ENCODE measurements at places on chromosomes 4 and X.

DNA sequence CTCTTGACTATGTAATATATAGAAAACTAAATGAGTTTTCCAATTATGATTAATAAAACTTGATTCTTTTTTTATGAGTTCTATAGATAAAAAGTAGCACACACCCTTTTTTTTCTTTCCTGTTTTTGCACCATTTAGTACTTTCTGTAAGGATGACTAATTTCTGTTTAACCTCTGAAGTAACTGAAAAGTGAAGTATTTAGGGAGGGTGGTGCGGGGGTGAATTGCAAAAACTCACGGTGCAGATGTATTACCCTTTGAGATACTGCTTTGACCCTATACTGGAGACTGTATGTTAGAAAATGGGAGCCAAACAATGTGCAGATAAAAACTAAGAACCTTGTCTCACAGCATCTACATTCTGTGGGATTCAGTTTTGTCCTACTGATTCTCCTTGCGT lies 471.6 kb downstream of the DTHD1 start:
- no peak for DNase-seq

DNA sequence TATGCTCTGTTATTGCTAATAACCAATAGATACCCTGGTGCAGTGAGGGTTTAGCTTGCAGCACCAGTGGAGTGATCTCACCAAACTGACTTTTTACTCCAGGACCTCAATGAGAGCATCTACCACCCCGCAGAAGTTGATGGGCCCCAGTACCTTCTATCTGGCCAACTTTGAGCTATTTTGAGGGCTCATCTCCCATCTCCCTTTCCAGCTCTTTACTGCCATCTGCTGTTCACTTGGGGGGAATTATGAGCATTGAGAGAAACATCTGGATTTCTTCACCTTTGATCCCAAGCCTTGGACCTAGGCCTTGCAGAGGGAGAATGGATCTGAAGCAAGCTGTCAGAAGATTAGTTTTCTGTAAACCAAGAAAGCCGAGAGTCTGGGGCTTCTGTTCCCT lies 143.6 kb downstream of the TMEM164 start:
- DNase-seq, result no peak

DNA sequence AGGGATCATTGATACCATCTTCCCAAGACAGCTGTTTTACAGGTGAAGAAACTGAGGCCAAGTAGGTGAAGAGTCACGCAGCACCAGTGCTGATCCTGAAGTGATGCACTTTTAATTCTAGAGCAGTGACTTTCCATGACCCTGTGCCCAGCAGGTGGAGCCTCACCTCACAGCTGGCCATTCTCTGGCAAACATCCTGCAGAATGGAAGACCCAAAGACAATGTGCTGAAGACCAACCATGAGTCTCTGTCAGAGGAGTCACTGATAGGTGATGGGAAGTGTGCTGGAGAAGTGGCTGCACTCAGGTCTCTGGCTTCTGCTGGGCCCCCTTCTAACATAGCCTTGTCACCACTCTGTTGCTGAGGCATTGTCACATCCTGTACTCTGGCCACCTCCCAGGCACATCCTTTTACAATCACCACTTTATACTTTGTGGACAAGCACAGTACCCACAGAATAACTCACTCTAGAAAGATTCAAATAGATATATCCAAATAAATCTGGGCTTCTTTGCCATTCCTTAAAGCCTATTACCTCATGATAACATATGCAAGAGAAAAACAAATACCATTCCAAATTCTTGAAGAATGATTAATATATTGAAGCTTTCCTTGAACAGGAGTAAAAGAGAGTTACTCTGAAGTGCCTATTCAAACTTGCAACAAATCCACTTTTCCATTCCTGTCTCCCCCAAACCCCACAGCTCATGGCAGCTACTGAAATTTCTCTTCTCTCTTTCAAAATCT lies 64.1 kb upstream of the SCOC start:
- DNase-seq, result no peak

DNA sequence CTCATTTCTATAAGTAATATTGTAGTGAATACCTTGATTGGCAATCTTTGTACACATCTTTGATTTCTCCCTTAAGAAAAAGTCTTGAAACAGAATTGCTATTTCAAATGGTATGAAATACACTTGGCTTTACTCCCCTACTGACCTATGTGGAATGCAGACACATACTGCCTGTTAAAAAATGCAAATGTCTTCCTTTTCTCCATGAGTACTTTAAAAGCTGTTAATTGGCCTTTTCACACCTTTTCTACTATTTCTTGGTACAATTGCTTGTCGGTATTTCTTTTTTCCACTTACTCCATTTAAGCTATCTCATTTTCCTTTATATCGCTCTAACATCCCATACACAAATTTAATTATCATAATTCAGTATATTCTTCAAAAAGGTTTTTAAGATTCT lies 87.2 kb downstream of the FRYL start:
- DNase-seq, result no peak

GRCh38 chr4:89157488-89158024 lies 46.2 kb downstream of the TIGD2 start:
- DNase-seq, result no peak

DNA sequence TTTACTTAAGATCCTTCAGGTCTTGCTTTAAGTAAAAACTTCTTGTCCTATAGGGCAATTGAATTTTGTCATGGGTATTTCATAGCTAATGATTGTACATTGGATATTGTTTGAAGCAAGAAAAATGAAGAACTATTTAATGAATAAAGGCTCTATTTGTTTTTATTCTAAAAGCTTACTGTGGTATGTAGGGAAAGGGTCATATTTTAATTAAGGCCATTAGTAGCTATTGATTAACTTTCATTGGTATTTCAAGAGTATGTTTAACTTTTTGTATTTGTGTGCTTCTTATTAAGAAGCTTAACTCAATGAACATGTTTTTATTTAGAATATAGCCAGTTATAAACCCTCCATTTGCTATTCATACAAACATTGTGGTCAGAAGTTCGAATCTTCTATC lies 1951.8 kb upstream of the ADGRL3 start:
- no peak for DNase-seq

DNA sequence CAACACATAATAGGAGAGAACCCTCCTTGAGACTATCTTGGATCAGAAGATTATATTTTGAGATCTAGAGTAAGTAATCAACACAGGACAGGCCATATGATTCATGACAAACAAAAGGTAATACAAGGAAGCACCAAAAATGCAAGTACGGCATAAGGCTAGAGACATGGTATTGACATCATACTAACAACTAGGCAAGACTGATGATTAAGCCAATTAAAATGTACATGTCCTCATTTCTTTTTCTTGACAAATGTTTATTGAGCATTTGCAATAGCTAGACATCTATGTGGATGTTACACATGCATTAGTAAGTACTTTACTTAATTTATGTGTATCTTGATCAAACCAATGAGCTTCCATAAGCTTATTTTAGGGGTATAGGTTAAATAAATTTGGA lies 695.7 kb upstream of the GALNTL6 start:
- DNase-seq, result no peak

DNA sequence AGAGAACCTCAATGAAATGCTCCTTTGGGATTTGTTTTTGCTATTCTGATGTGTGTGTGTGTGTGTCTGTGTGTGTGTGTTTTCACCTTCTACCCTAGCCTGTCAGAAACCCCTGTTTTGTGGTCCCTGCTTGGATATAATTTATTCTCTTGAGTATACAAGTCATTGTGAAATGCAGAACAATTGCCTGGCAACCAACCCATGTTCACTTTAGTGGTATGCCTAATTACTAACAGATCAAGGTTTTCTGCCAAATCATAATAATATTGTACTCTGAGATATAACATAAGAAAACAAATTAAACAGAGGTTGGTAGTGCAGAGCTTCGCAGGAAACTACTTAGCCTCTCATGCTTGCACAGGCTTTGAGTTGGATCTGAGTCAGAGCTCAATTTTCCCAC lies 7.0 kb upstream of the TET2 start:
- DNase-seq, result no peak

DNA sequence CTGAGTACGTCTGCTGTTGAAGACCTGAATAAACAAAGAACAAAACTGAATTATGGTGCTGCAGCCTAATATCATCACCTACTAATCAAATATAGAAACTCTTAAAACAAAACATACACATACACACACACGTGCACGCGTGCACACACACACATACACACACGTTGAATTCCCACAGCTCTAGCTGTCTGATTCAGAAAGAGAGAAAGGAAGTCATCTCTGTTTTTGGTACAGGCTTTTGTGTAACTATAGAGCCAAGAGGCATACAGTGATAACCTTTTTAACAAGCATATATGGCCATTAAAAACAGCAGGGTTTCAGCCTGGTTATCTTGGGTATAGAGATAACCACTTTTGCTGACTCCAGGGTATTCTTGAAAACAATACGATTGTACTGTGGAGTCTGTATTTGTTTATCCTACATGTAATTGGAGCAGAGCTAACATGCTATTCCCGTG lies 823.2 kb downstream of the CCSER1 start:
- no peak for DNase-seq

- DNase-seq, result no peak
These were observed 100.8 kb upstream of the LIMCH1 start for GRCh38 chr4:41437111-41437536.

- no peak for DNase-seq
These were observed 186.8 kb downstream of the NDST4 start for GRCh38 chr4:114926583-114926982.

DNA sequence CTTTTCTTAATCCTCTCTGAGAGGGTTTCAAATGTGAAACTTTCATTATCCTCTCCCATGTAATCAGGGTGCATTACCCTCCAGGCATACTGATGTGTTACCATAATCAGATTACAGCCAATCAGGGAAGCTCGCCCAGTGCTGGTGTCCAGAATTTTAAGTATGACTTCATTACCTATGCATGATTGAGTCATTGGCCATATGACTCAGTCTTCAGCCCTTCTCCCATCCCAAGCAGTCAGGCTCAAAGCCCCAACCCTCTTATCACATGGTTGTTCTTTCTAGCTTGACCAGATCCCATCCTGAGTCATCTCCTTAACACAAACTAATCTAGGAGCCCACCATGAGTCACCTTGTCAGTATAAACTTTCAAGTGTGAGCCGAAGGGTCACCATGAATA lies 1668.1 kb upstream of the AGA start:
- DNase-seq, result no peak

- DNase-seq, result no peak
These were observed 3.4 kb upstream of the GK start for GRCh38 chrX:30649859-30650258.

GRCh38 chr4:152486429-152487389 lies 49.2 kb downstream of the FBXW7 start:
- DNase-seq, result no peak

DNA sequence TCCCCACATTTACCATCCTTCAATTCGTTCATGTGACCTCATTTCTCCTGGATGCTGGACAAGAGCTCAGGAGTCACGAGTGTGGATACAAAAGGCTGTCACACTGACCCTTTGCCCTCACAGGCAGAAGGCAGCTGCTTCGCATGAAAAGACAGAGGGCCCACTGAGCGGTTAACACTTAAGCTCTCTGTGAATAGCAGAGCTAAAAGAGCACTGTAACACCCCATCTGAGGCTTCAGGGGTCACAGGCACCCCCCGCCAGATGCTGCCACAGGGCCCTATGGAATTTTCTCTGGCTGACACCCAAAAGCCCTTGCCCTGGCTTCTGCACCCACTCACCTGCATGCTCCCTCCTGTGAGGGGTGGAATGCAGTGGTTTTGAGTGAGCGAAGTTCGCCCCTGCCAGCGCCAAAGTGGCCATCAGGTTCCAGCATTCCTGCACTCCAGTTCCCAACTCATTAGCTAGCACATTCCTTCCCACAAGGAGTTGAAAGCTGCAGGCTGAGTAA lies 360.9 kb downstream of the PPP3CA start:
- no peak for DNase-seq

DNA sequence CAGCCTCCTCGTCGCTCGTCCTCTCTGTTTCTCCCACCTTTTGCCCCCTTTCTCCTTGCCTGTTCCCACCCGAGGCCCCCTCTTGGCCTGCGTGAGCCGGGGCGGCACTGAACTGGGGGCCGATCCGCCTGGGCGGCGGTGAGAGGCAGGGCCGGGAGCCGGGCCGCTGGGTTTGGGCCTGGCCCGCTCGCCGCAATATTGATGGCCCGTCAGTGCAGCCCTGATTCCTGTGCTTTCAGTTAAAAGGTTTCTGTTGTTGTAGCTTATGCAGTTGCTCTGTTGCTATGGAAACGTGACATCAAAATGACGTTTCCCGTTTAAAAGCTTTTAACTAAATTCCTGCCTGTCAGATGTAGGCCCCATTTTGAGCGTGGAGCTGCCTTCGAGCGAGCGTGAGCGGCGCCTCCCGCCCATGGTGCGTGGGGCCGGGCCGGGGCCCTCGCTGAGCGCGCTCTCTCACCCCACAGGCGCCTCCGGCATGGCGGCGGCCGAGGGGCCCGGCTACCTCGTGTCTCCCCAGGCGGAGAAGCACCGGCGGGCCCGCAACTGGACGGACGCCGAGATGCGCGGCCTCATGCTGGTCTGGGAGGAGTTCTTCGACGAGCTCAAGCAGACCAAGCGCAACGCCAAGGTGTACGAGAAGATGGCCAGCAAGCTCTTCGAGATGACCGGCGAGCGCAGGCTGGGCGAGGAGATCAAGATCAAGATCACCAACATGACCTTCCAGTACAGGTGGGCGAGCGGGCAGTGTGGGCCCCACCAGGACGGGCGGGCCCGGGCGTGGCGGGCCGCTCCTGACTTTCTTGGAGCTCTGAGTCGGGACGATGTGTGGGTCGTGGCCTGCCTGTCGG lies at the start of gene MSANTD1:
TSS of gene MSANTD1 (plus strand) at position 349 of the 851 bp plus-strand sequence. CDS start at position 413, 64 bp downstream.
- DNase-seq, result no peak

- DNase-seq, result no peak
These were observed 1283.8 kb upstream of the PABPC4L start for GRCh38 chr4:135485371-135485770.

GRCh38 chr4:144507311-144508101 lies 138.4 kb upstream of the HHIP start:
- DNase-seq, result no peak

DNA sequence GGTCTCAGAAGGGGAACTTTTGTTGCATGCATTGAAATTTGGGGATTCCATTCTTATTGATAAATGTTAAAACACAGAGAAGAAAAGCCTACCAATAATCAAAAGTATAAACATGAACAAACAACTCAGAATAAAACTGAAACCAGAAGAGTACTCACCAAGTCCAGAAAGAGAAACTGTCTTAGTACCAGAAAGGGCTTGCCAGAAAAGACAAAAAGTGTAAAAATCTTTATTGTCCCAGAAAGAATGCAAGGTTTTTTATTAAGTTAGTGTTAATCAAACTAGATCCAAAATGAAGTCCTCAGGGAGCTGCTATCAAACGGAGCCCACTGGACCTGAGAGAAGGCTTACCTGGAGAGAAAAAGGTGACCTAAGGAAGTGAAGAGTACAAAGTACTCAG lies 897.5 kb downstream of the PCDH7 start:
- DNase-seq, result no peak

DNA sequence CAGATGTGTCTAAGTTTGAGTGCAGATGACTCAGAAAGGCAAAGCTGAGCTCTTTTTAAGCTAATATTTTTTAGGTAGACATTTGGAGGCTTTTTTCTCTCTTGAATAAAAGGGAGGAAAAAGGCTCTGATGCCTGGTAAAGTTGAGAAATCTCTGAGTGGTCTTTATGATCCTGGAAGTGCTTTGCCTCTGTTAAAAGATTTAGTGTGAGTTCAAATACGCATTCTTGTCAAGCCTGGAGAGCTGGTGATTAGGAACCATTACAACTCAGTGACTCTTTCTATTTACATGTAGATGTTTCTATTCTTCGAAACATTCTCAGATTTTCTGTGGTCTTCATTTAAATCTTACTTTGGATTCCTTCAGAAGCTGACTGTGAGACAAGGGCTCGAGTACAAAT lies 143.4 kb upstream of the MED14 start:
- DNase-seq, result no peak
